IMR-90 (cell line): ENCODE measurements at places on chromosomes 5 and 9. TPM values are rescaled to one million over a fixed set of nuclear protein-coding genes. Genes with fewer than 3 reads are reported as not detected.
A peak's percentile ranks its signal among the peaks of the same experiment; 100 is the strongest.

The WHRN gene
- total RNA-seq, result 0.18 and 0.28 TPM in 2 replicates

GRCh38 chr9:23322392-23322791 is 503.6 kb downstream of the ELAVL2 start:
- H3K4me3 ChIP-seq, result no peak overlapping the region
- H3K27me3 ChIP-seq, result no peaks in the 10 kb centered on the region
- H3K27ac ChIP-seq, result no peak overlapping the region
- no peaks in the 10 kb centered on the region for H3K36me3 ChIP-seq

- DNase-seq, result no peak
- peaks cover 17% of the 10 kb centered on the region for H3K36me3 ChIP-seq
- H3K27ac ChIP-seq, result no peak overlapping the region
These were observed 129.4 kb downstream of the LPAR1 start for GRCh38 chr9:110908894-110909293.

DNA sequence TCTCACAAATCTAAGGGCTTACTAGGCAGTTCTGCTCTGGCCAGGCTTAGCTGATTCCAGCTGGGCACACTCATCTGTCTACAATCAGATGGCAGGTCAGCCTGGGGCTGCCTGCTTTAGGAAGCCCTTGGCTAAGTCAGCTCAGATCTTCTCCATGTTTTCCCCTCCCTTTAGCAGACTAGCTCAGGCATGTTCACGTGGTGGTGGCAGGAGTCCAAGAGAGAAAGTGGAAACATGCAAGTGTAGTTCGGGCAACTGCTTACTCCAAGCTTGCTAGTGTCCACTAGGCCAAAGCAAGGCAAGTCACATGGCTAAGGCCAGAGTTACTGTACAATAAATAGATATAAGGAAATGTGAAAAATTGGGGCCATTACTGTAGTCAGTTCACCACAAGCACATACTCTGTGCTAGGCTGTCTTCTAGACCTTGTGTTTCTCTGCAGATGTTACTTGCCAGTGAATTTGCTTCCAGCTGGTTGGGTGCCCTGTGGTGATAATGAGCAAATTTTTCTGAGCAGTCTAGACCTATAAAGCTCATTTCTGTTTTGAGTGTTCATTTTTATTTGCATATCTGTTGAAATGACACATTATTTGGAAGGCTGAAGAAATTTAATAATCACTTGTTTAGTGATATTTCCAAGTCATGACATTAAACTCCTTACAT is 38.3 kb downstream of the RECK start:
- no peak overlapping the region for H3K4me3 ChIP-seq
- peak overlapping the region; percentile 74 for H3K27ac ChIP-seq
- H3K36me3 ChIP-seq, result peaks cover 16% of the 10 kb centered on the region
- H3K4me1 ChIP-seq, result peaks cover 12% of the 10 kb centered on the region
- H3K27me3 ChIP-seq, result no peaks in the 10 kb centered on the region

The NTNG2 gene
- total RNA-seq, result 0.28 and 0.54 TPM in 2 replicates
